ENCODE measurements at places on chromosomes 3 and 15.

GRCh38 chr15:68425428-68426060, 6.4 kb downstream of the ITGA11 start:
- no peak for DNase-seq

- DNase-seq, result peak; percentile 6
These were observed 646 bp downstream of the IQCB1 start for GRCh38 chr3:121834157-121834670.

DNA sequence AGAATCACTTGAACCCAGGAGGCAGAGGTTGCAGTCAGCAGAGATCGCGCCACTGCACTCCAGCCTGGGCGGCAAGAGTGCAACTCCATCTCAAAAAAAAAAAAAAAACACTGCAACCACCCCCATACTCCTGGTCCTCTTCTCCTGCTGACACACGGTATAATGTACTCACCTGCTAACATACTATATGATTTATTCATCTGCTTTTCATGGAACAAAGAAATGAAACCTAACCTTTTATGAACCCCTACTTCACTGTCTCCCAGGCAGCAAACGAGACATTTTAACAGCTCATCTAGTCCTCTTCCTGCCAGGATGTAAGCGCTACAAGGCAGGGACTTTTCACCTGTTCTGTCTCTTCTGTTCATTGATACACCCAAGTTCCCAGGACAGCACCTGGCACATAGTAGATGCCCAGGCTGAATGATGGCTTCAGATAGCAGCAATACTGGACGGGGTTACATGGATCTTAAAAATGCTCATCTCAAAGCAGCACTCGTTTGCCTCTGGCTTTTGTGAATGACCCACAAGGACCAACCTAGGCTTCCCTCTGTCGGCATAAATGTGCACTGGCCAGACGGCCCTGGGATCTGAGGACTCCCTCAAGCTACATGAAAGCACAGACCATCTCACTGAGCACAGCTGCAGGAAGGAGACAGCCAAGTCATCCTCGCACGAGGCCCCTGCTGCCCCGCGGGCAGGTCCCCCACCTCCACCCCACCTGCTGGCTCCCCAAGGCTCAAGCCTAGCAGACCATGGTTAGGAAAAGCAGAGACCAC, 20.3 kb downstream of the XXYLT1 start:
- DNase-seq, result peak; percentile 46

DNA sequence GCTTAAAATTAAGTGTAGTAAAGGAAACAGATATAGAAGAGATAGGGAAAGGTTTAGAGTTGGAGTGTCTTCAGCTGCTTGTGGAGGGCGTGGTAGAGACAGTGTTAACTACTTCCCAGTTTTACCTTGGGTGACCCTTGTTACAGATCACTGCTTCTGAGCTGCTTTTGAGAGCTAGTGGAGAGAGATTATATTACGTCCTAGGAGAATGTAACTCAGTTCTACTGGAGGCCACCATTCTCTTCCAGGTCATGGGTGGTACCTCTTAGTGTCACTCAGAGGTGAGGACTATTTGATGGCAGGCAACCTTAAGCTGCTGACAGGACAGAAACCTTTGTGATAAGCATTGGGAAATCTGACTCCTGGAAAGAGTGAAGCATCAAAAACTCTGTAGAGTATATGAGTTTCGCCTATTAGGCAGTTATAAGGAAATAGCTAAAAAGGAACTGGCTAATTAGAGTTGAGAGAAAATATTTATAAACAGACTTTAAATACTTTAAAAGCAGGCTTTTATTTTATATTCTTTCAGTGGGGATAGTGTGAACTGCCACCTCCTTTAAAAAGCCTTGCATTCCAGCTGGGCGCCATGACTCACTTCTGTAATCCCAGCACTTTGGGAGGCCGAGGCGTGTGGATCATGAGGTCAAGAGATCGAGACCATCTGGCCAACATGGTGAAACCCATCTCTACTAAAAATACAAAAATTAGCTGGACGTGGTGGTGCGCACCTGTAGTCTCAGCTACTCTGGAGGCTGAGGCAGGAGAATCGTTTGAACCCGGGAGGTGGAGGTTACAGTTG, 106.5 kb downstream of the ZNF609 start:
- no peak for DNase-seq

DNA sequence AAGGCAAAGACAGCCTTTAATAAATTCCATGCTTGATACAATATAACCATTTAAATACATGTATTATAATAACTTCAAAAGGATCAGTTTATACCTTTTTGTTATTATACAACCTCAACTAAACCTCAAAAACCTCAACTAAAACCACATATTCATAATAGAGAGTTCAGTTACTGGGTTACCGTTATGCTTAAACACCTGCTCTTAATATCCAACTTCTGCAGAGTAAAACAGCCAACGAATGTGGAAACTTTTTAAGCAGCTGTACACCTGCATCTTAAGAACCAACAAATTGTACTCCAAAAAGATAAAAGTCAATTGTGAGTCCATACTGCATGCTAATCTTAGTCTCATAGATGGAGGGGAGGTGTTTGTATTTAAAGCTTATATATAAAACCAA, 53.5 kb downstream of the TFDP2 start:
- no peak for DNase-seq

DNA sequence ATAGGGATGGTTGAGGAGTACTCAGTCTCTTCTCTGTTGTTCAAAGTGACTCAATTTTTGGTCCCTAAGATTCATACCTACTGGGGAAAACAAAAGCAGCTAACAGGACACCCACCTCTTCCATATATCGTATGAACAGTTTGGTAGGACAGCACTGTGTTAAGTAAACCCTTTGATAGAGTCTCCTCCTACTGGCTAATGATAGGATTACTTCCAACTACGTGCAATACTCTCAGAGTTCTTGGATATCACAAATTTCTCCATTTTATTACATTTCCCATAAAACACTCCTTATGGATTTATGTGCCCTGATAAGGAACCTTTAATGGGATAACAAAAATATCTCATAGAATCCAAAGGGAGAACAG, 200.2 kb upstream of the GOLGA6L4 start:
- DNase-seq, result peak; percentile 66

GRCh38 chr3:184284696-184285095, 8.9 kb downstream of the ECE2 start:
- peak; percentile 79 for DNase-seq

DNA sequence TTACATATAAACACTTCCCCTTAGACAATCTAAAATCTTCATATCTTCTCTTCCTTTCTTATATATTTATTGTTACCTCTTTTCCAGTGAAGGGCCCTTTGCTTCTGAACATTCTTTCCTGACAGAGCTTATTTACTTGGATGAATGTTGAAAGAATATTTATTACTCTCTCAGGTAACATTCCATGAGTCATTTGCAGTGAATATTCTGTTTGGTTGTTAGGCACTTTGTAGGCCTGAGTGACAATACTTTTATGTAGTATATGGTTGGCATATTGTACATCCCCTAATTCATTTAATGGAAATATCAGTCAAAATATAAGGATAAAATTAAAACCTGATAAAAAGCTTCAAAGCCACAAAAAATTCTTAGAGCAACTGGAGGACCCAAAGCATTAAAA, 260.9 kb upstream of the KCNMB2 start:
- no peak for DNase-seq

DNA sequence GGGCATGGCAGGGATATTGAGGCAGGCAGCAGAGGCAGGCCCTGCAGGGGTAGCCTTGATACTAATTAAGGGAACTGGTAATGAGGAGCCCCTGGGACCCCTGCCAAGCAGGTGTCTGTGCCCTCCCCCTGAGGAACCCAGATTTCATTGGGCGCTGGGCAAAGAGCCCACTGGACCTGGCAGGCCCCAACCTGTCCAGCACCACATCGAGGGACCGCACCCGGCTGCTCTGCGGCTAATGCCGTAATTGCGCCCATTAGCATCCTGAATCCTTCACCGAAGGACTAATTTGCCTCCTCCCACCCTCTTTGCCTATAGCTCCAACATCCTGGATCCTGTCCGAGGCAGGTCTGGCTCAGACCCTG, 13.7 kb upstream of the SEMA3B start:
- DNase-seq, result no peak

DNA sequence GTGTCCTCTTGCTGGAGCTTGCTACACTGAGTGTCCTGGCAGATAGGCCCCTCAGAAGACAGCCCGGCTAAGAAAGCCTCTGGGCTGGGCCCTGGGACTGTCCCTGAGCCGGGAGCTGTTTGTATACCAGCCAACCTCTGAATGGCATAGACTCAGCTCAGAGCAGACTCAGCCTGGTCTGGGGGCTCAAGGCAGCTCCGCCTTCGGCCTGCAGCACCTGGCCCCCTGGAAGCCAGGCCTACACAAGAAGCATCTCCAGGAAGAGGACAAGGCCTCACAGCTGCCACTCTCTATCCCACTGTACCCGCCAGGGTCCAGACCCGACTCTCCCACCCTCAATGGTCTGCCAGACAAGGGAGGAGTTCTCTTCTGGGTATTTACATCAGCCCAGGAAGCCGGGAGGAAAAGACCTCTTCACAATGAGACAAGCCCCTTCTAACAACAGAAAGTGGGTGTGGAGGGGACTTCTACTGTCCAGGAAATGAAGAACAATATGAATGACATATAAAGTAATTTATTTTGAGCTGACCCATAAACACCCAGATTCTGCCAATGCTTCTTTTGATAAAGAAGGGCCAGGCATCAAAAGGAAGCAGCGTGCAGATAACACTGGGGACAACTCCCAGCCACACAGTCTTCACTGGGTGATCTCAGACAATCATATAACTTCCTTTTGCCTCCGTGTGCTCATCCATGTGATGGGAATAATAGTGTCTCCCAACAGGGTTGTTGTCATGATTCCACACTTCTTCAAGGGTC, 110.2 kb downstream of the TPRA1 start:
- DNase-seq, result no peak

DNA sequence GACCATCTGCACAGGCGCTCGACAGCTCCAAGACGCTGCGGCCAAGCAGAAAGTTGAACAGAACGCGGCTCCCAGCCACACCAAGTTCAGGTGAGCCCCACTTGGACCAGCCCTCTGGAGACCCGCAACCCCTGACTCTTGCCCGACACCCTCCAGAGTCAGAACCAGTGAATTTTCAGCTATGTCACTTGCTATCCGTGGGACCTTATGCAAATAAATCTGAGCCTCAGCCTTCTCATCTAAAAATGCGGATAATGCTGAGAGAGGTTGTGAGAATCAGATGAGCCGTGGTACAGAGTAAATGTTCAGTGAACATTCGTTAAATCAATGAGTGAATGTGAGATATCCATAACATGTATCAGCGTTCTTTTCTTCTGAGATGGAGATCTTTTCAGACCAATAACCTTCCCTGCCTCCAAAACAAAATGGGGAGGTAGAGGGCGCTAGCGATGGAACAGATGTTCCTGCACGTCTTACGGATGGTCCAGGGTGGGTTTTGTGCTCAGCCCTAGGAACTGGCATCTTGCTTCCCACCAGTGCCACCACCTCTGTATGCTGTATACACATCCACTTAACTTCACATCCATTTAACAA, 524 bp downstream of the MRPS11 start:
- DNase-seq, result peak; percentile 19

- no peak for DNase-seq
These were observed 41.0 kb upstream of the TRAK1 start for GRCh38 chr3:42050126-42050525.

DNA sequence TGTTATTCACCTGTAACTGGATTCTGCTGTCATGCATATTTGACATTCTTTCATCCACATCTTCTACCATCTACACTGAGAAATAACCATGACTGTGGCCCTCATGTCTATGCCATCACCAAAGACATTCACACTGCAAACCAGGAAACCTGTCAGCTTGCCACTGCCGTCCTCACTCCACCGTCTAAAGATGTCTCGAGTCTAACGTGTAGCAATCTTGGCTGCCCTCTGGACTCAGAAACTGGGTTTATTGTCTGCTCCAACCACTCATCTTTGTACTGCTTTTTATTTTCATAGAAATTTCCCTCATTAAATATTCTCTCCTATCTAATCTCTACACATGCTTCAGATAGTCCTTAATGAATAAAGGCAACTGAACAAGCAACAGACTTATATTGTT, 57.1 kb downstream of the CRYGS start:
- no peak for DNase-seq

- DNase-seq, result peak; percentile 21
These were observed 142.7 kb downstream of the THRB start for GRCh38 chr3:24351779-24352469.

DNA sequence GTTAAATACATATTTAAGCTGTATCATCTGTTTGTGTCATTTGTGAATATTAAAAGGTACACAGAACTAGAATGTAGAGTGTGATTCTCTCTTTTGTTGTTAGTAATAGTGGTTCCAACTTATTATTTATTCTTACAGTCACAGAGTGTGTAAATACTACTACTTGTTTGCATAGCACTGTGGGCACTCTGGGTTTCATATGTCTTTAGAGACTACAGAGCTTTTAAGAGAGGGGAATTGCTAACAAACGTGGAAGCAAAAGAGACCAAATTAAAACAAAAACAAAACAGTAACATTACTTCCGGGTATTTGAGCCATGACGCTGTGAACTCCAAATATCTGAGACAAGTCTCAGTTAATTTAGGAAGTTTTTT, 828.0 kb upstream of the DPPA4 start:
- DNase-seq, result peak; percentile 8

GRCh38 chr3:12369598-12369997, 80.7 kb downstream of the PPARG start:
- DNase-seq, result no peak

DNA sequence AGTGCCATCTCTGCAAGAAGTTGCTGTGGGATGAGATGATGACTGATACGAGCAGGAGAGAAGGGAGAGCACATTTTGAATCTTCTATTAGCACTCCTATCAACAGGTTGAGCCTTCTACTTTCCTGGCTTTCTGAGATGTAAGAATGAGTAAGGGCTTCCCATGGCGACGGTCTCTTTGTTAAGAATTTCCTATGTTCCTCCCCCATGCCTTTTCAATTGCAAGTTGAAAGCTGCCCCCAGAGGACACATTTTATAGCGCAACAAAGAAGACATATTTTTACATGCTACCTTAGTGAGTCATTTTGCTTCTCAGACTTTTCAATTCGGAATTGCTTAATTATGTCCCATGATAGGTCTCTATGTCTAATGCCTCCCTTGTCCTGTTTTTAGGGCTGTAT, 71.3 kb upstream of the LRTM1 start:
- peak; percentile 96 for DNase-seq

DNA sequence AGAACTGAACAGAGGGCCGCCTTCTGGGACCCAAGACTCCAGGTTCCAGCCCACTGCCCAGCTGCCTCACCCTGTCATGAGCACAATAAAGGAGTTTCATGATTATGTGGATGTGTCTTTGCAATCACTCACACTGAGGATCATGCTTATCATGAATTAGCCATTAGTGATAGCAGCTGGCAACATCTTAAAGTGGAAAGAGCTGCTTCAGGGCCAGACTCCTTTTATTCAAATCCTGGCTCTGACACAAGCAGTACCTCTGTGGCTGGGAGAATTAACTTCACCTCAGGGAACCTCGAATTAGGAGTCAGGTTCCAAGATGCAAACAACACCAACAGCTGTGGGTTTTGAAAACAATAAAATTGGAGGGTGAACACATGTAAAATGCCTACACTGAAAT, 6.6 kb upstream of the SCAP start:
- DNase-seq, result no peak

DNA sequence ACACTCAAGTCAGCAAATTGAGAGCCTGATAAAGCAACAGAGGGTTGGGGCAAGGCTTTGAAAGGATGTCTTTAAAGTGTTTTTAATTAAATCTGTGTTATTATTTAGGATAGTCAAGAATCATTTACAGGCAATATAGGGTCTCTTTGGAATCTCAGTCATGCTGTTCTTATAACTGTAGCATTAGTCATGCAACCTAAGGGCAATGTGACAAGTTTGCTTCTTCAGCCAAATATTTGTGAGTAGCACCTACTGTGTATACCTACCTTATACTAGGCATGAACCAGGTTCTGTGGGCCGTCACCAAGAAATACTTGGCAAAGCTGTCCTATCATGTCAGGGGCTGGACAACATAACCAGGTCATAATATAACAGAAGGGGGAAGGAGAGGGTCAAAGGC, 184.6 kb upstream of the TRIM42 start:
- no peak for DNase-seq

Measured in cardiac fibroblast (primary cell).